EH (cell line): ENCODE measurements at places on chromosomes 5 and 9.

- DNase-seq: peak; percentile 71
These were observed 153.5 kb downstream of the PRELID2 start for GRCh38 chr5:145681686-145682085.

- DNase-seq: no peak
These were observed 225.4 kb downstream of the MTRR start for GRCh38 chr5:8094304-8094703.

GRCh38 chr9:108363311-108363710 is 492.5 kb downstream of the ACTL7B start:
- DNase-seq: no peak

- no peak for DNase-seq
These were observed 809.8 kb upstream of the NUDT12 start for GRCh38 chr5:104372376-104372775.

DNA sequence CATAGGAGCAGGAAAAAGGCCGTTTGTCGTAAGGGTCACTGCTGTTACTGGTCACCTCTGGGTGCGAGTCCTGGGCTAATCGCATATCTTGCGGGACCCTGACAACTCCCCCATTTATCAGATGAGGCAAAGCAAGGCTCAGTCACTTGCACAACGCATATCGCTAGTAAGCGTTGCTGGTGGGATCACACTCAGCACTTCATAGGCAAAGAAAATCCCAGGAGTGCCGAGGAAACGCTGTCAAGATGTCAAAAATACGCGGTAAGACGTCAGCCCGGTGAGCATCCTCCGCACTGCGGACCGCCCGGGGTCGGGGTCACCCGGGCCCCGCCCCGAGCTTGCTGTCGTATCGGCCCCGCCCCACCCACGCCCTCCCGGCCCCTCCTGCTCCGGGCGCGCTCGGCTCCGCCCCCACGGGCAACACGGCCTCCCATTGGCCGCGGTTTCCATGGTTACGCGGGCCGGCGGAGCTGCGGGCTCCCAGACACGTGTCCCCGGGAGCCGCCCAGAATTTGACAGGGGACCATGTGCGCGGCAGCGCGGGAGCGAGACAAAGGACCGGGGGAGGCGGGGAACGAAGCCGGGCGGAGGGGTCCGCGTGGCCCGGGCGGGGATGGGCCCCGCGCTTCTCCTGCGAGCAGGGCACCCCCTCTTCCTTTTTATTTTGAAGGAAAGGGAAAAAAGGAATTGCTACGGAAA is 80.2 kb upstream of the IER5L start:
- DNase-seq: peak; percentile 92

DNA sequence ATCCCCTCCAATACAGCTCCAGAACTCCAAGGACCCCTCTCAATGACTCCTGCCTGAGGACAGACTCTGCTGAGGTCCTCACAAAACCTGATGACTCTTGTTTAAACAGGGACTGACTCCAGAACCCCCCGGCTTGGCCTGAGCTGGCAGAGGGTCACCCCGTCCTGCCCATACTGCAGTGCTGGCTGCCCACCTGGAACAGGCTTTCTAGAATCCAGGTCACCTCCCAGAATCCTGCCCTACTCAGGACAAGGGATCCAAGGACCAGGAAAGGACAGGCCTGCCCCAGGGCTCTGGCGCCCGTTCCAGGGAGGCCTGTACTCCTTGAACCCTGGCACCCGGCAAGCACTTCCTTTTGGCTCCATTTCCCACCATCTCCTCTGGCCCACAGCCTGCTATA is 22.2 kb downstream of the RALGDS start:
- DNase-seq: no peak

DNA sequence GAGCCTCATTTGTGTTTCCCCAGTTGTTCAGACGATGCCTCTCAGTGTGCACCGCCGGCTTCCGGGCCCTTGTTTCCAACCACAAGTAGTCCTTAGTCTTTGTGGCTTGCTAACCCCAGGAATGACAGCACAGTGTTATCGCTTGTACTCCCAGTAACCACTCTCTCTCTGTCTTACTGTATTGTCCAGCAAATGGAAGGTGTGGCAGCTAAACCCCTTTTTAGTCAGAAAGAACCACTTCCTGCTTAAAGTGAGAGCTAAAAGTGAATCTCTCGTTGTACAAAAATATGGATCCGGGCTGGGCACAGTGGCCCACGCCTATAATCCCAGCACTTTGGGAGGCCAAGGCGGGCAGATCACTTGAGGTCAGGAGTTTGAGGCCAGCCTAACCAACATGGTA is 61.3 kb downstream of the ENC1 start:
- DNase-seq: no peak
